ENCODE measurements at places on chromosomes 3 and 15.

GRCh38 chr15:42996871-42997270 is 76.3 kb upstream of the TTBK2 start:
- no peak for DNase-seq

DNA sequence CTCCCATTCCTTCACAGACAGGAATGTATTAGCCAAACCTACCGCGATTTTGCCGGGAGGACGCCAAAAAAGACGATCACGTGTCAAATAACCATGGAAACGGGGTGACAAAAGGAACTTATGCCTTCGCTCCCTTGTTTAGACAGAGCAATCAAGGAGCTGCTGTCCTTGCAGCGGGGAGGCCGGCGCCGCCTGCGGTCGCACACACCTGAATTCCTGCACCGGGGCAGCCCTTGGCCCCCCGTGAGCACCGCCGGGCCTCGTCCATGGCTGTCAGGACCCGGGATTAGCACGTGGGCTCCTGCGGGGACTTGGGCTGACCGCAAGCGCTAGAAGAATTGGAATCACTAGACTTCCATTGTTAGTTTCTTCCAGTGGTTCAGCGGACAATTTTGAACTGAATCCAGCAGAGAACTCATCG is 193.1 kb downstream of the SHQ1 start:
- DNase-seq, result no peak

- DNase-seq, result no peak
These were observed 14.3 kb downstream of the ARL8B start for GRCh38 chr3:5136211-5136918.

DNA sequence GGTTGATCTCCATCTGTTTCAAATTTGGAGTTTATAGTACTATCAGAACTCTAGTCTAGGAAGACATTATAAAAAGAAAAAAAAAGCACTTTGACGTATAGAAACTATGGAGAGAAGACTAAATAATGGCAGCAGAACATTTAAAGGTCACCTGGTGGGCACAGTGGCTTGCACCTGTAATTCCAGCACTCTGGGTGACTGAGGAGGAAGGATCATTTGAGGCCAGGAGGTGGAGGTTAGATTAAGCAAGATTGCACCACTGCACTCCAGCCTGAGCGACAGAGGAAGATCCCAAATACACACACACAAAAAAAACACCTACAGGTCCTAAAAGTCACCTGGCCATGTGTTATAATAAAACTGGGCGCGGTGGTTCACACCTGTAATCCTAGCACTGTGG is 13.8 kb downstream of the SIN3A start:
- no peak for DNase-seq

GRCh38 chr3:129603561-129603942 is 2.9 kb downstream of the PLXND1 start:
- no peak for DNase-seq

DNA sequence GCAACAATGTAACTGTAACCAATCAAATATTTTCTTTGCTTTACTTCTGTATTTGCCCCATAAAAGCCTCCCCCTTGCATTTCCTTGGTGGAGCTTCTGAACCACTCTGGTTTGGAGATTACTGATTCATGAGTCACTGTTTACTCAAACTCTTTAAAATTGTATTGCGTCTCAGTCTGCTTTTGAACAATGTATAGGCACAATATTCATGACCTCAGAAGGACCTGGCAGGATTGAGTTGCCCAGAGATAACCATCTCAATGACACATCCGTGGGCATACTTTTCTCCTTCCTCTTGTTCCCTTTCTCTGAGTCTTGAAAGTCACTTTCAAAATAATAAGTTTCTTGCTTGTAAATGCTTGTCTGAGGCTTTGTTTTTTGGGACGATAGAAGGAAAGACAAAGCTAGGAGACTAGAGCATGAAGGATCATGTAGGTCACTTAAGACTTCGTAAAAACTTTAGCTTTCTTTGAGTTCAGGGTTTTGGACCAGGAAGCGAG is 57.1 kb upstream of the POU1F1 start:
- DNase-seq, result peak; percentile 27

DNA sequence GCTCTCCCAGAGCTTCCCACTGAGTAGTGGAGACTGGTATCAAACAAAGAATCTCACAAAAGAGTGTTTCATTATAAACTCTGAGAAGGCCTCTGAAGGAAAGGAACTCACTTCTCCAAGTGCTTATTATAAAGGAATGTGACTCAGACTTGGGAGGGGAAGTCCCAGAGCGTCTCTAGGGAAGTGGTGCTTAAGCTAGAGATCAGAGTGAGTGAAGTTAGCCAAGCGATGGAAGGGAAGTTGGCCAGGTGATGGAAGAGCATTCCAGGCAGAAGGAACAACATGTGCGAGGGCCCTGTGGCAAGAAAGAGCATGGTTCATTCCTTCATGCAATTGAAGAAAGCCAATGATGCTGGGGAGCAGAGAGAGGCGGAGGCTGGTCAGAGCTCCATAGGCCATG is 2.3 kb downstream of the XYLB start:
- DNase-seq, result no peak

- DNase-seq, result peak; percentile 34
These were observed 624 bp downstream of the BRK1 start for GRCh38 chr3:10116138-10116460.

GRCh38 chr3:134710313-134710680 is 59.5 kb upstream of the KY start:
- no peak for DNase-seq

DNA sequence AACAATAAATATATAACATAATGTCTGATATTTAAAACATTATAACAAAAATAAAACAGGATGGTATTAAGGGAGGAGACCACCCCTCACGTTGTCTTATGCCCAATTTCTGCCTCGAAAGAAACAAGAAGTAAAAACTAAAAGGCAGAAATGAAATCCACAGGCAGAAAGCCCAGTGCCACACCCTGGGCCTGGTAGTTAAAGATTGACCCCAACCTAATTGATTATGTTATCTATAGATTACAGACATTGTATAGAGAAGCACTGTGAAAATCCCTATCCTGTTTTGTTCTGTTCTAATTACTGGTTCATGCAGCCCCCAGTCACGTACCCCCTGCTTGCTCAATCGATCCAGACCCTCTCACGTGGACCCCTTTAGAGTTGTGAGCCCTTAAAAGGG is 22.3 kb upstream of the ACP3 start:
- DNase-seq, result no peak

- peak; percentile 72 for DNase-seq
These were observed 79.5 kb downstream of the IQSEC1 start for GRCh38 chr3:12993517-12994356.

DNA sequence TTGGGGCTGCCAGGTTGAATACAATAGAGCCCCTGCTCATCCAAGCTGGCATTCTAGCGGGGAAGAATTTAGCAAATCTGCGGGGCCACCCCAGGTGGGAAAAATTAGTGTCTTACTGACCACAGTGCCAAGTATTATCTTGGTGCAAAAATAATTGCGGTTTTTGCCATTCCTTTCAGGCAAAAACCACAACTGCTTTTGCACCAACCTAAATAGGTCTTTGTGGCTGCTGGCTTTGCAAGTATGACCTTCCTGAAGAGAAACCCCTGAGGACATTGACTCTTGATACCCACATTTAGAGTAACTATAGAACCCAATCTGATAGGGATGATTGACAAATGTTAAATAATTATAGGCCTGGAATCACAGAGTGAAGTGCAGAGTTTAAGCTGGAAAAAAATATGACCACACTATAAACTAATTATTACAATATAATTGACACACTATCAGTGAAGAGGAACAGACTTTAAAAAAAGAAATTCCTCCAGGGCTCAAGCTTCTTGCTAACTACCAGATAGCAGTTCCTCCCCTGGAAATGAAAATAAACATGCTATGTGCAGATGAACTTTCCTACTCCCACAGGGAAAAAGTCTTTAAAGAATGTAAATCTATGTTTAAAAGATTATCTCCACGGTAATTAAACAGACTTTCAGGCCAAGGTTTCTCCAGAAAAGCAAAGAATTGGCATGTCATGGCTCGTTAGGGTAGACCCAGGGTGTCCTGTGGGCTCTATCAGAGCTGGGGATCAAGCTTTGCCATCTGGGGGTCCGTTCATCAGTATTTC is 34.4 kb downstream of the CA12 start:
- no peak for DNase-seq

DNA sequence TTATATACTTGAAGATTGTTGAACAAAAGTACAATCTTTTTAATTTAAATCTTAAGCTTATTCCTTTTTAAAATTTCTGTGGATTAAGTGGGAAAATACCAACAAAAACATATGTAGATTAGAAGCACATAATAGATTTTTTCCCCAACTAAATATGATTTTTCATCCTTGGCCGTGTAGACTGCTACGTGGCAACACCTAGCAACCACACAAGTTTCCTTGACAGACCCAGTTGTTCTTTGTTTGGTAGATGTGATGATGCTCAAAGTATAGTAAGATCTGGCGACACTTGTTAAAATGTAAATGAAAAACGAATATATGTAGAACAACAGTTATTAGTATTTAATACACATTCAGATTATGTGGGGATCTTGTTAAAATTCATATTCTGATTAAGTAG is 271.0 kb upstream of the ROBO2 start:
- DNase-seq, result no peak

DNA sequence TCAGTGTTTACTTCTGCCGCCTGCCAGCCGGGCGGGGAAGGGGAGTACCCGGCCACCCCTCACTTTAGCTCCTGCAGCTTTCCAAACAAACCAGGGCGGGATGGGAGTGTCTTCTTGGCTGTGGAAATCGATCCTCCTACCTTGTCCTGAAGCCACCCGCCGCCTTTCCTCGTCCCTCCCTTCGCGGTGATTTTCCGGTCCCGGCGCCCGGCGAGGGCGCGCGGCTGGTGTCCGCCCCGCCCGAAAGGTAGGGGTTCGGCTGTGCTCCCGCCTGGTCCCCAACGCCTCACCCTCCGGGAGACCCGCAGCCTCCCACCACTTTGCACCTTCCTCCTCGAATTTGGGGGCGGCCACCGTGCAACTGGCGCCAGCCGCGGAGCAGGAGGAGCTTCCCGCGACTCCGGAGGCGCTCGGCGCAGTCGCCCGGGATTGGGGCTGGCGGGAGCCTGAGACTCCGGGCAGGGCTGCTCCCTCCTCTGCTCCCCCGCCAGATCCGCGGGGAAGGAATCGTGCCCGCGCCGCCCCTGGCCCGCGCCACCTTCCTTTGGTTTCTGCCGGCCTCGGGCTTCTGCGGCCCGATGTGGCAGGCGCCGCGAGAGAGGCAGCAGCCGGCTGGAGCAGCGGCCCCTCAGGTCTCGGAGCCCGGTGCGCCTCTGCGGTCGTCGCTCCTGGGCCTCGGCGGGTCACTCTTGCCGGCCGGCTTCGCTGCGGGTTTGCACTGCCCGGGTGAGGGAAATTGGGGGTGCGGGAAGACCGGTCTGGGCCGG is 30.7 kb upstream of the ST3GAL6 start:
- peak; percentile 64 for DNase-seq

- peak; percentile 69 for DNase-seq
These were observed 489 bp downstream of the HDGFL3 start for GRCh38 chr15:83207009-83207659.

- DNase-seq, result no peak
These were observed 105.3 kb downstream of the CHDH start for GRCh38 chr3:53740956-53741355.

DNA sequence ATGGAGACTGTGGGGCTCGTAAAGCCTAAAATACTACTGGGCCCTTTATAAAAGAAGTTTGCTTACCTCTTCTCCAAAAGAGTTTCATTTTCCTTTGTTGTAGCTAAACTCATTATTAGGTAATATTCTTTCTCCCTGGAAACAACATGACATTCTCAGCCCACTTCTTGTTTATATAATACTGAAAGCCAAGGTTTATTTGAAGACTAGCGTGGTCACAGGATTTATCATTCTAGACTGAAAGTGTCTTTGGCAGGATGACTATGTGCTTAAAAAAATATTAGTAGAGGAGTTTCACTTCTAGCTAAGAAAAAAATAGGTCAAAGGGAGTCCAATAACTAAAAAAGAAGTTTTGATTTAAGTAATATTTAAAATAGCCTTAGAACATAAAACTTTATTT is 1085.2 kb upstream of the CADM2 start:
- no peak for DNase-seq

- peak; percentile 90 for DNase-seq
These were observed 2.0 kb downstream of the AP2M1 start for GRCh38 chr3:184176377-184177330.

- DNase-seq, result peak; percentile 76
These were observed 5.5 kb downstream of the BCL6 start for GRCh38 chr3:187739561-187740332.

DNA sequence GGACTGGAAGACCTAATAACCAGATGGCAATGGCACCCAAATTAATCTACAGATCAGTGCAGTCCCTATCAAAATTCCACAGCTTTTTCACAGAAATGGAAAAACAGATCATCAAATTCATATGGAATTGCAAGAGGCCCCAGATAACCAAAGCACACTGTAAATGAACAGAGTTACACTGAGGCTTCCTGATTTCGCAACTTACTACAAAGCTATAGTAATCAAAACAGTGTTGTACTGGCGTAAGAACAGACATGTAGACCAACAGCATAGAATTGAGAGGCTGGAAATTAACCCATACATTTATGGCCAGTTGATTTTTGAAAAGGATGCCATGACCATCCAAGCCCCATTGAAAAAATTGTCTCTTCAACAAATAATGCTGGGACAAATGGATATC is 16.2 kb downstream of the XPC start:
- DNase-seq, result no peak

DNA sequence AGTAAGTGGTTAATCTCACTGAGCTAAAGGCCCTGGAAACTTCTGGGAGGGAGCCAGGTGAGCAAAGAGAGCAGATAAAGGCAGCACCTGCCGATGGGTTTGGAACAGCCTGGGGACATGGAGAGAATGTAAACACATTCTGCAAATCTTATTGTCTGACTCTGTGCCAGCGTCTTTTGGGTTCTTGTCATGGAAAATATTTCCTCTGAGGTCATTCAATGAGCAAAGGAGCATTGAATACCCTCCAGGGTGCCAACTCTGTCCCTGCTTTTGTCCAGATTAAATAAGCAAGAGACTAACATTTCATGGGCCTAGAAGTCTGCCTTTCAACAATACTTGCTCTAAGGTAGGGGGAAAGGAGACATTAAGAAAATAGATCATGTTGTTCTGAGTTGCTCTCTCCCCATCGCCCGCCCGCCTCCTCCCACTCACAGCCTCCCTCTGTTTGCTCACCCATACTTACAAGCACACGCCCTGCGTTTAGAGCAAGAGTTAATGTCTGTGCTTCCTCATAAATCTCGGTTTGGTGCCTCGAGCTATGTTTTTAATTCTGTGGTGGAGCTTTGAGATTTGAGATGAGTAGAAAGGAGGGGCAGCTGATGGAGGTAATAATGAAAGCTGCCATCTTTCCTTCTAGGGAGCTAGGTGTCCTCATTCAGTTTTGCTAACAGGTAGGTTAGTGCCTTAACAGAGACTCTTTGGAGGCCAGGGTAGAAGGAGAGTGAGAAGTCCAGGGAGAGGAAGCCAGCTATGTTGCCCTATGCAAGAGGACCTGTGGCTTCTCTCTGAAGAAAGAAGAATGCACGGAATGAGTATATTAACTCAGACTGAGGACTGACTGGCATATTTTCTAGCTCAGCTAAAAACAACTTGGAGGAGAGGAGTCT is 132.9 kb downstream of the TPRG1 start:
- DNase-seq, result peak; percentile 13

- DNase-seq, result no peak
These were observed 80.1 kb upstream of the CHRM5 start for GRCh38 chr15:33888176-33888575.

- no peak for DNase-seq
These were observed 8.8 kb downstream of the SLC6A20 start for GRCh38 chr3:45787551-45787950.

- peak; percentile 24 for DNase-seq
These were observed 1.3 kb downstream of the CTNNB1 start for GRCh38 chr3:41200669-41201021.

All from AG08396 (cell line).